Posterior cingulate gyrus (tissue), 11 donors: ENCODE measurements at places on chromosomes 3 and 15.

- DNase-seq: no peak
These were observed 62.1 kb upstream of the NR2C2 start for GRCh38 chr3:14885307-14885706.

DNA sequence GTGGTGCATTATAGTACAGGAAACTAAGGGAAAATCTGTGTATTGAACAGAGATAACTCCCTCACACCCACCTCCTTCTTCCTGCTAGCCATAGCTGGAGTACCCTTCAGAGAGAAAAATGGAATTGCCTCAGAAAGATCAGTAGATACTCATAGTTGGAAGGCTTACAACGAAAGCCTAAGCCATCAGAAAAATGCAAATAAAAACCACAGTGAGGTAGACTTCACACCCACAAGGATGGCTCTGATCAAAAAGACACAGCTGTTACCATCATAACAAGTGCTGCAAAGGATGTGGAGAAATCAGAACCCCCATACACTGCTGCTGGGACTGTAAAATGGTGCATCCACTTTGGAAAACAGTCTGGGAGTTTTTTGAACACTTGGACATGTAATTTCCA lies 7.4 kb upstream of the DLG1 start:
- DNase-seq: no peak

- DNase-seq: peak; percentile 26
These were observed 6.5 kb downstream of the PLXNB1 start for GRCh38 chr3:48423241-48423882.

- no peak for DNase-seq
These were observed 131.6 kb upstream of the RASGRP1 start for GRCh38 chr15:38696109-38696727.

DNA sequence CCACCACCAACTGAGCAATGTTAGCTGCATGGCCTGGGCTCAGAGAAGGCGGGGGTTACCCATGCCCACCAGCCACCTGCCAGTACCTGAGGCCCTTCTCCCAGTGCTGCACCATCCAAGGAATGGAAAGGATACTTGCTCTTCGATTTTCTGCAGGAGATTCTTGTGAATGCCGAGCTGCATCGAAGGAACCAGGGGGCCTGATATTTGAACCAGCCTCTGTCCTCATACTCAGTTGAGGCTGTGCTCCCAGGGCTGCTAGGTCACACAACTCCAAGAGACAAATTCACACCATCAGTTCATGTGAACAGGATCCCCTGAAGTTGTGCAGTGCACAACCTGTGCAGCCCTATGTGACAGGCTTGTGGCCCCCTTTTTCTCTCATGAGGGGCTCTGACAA lies 18.0 kb downstream of the PLA2G4F start:
- no peak for DNase-seq

DNA sequence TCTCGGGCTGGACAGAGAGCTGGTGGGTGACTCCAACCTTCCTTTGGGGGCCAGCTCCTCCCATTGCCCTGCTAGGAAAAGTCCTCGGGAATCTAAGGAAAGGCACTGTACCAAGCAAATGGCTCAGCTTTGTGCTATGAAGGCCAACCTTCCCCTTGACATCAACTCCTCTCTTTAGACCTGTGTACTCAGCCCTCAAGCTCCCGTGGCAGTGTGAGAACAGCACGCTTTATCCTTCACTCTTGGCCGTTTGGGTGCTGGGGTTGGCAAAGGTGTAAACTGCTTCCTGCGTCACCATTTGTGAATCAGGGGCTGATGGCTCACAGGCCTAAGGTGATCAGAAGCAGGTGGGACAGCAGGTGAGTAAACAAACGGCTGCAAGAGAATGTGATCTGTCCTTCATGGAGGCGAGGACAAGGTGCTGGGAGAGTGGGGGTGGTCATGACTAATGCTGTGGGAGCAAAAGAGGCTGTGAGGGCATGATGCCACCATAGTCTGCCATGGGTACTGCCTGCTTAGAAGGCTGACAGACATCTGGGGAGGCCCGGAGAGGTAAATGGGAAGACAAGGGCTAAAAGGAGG lies 165.2 kb upstream of the TPM1 start:
- no peak for DNase-seq
